ENCODE measurements at places on chromosomes 5 and 9.

DNA sequence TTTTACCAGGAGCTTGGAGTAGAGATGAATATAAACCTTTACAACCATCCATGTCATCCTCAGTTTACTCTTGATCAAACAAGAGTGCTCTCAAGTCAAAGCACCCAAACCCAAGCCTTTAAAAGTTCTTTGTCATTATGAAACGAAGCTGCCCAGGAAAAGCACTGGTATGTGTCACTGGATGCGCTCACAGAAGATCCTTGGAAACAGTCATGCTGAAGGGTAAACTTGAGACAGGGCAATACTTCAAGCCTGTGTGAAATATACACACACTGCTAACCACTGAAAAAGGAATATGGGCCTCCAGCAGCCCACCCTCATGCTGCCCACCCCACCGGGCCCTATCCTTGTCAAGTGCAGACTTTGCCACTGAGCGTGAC is 84.5 kb downstream of the PRRT1B start:
- DNase-seq: no peak

- no peak for DNase-seq
These were observed 25.4 kb downstream of the ZNF300 start for GRCh38 chr5:150879358-150879757.

DNA sequence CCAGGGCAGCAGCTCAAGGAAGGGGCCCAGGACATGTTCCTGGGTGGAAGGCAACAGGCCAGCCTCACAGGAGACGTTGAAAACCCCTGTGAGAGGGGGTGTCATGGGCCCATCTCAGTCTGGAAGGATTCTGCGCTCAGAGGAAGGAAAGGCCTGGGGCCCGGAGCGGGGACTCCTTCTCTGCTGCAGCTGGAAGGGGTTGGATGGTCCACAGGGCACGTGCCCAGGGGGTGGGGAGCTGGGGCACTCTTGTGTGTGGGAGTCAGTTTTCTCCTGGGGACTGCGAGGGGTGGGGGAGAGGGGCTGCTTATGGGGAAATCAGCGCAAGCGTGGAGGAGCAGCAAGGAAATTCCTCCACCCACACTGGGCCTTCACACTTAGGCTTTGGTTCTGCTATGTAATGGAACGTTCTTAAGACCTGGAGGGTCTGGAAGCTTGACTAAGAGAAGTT is 2.9 kb upstream of the LPCAT1 start:
- no peak for DNase-seq

GRCh38 chr9:21994556-21995005 is at the start of gene CDKN2B-AS1:
Gene CDKN2B-AS1 (plus strand): TSS chr9:21994791.
- peak; percentile 49 for DNase-seq

- DNase-seq: no peak
These were observed 37.8 kb downstream of the SCGB3A1 start for GRCh38 chr5:180553530-180553929.

DNA sequence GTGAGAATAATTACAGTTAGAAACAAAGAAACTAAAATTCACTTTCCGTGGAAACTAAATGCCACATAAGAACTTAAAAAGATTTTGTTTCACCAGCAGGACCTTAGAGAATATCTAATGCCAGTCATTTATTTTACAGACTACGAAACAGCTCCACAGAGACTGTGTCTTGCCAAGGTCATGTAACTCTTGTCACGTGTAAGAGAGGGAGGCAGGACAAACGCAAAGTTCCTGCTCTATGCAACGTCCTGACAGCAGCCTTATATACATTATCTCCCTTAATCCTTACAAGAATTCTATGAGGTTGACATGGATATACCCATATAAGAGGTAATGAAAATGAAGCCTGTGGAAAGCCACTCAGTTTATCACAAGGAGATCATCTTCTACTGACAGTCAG is 39.4 kb downstream of the CTNNAL1 start:
- no peak for DNase-seq

- no peak for DNase-seq
These were observed 489.2 kb upstream of the MEF2C start for GRCh38 chr5:89372176-89372575.

DNA sequence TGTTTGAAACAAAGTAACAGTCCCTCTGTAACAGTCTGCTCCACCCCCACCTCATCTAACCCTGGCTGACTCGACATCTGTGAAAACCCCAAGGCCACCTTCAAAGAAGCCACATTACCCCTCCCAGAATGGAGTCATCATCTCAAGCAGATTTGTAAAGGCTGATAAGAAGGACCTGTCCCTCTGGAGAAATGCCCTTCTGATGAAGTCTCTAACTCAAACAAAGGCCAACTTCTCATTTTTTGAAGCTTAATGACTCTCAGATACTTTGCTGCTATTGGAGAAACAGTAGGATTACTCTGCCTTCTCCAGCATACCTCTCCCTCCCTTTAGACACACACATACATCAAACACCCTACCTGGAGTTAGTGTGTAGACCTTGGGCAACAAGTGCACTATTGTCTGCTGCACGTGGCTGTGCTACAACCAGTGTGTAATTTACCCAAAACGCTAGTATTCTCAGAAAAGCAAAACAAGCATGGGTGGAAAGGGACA is 5.3 kb upstream of the SUSD1 start:
- DNase-seq: peak; percentile 55

DNA sequence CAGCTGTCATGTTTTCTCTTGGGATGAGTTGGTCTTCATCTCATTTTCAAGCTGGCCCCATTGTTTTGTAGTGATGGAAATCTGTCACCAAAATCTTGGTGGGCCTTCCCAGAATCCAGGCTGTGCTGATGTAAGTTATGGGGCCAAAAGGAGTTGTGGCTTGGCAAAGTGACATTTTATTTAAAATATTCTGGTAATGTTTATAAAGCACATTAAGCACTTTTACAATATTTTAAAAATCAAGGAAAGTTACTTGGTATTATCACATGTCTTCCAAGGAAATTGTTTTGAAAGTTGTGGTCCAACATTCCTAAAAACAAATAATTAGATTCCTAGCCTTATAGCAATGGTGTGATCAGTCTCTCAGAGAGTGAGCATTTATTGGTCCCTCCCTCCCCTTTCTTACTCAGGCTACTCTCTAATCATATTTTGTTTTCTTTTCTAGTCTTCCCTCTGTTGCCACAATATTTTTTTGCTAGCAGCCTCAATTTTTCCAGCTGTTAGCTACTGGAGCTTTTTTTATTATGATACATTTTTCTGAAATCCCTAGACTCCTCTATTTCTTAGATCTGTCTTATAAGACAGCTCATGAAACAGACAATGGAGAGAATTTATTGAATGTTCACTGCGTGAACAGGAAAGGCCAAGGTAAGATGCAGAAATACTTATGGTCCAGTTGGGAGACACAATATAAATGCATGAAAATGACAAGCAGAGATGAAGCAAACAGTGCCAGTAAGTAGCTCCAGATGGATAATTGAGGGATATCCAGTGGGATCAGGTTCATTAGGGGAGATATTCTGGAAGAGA is 408.1 kb upstream of the ZNF608 start:
- DNase-seq: no peak

DNA sequence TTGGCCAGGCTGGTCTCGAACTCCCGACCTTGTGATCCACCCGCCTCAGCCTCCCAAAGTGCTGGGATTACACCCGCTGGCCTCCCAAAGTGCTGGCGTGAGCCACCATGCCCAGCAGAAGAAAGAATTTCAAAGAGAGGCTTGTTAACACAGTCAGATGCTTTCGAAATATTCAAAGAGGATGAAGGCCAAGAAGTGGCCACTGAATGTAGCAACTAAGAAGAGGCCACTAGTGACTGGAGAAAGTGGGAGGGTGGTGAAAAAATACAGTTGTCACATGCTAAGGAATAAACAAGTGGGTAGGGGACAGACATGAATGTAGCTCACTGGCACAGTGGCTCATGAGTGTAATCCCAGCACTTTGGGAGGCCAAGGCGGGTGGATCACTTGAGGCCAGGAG is 13.0 kb upstream of the TPM2 start:
- no peak for DNase-seq

DNA sequence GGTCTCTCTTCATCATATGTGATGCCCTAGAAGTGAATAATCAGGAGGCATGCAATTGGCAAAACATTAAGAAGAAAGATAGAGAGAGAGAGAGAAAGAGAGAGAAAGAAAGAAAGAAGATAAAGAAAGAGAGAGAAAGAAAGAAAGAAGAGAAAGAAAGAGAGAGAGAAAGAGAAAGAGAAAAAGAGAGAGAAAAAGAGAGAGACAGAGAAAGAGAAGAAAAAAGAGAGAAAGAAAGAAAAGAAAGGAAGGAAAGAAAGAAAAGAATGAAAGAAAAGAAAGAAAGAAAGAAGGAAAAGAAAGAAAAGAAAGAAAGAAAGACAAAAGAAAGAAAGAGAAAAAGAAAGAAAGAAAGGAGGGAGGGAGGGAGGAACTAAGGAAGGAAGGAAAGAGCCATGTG is 318.9 kb downstream of the ICE1 start:
- no peak for DNase-seq

DNA sequence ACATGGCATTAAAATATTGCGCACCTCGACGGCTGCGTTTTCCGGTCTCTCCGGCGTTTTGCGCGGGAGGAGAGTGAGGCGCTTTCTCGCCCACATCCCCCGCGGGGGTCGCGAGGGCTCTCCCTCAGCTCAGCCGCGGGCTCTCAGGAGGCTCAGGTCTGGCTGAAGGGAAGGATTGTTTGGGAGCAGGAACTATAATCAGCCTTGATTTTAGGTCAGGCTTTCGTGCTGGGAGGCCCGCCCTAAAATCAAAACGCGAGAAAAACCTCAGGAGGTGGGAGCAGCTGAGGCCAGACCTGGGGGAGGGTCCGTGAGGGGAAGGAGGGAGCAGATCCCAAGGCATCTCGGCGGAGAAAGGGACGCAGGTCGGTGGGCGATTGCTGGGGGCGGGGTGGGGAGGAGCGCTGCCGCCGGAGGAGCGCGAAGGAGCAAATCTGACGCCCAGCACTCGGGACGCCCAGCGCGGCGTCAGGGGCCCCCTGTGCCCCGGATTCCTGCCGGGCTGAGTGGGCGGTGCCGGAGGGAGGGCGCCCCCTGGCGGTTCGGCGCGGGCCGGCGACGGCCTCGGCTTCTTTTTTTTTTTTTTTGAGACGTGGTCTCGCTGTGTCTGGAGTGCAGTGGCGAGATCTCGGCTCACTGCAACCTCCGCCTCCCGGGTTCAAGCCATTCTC is 18.7 kb upstream of the RNF130 start:
- peak; percentile 84 for DNase-seq

GRCh38 chr9:95483431-95483830 is 33.3 kb downstream of the PTCH1 start:
- DNase-seq: no peak

DNA sequence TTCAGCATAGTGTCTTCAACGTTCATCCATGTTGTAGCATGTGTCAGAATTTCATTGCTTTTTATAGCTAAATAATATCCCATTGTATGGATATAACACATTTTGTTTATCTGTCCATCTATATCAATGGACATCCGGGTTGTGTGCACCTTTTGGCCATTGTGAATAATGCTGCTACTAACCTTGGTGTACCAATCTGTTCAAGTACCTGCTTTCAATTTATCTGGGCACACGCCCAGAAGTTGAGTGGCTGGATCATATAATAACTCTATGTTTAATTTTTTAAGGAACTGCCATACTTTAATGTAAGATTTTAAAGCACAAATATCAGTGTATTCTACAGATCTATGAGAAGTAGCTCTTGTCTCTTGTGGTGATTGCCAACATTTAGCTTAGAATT is 43.5 kb downstream of the SCAI start:
- no peak for DNase-seq

DNA sequence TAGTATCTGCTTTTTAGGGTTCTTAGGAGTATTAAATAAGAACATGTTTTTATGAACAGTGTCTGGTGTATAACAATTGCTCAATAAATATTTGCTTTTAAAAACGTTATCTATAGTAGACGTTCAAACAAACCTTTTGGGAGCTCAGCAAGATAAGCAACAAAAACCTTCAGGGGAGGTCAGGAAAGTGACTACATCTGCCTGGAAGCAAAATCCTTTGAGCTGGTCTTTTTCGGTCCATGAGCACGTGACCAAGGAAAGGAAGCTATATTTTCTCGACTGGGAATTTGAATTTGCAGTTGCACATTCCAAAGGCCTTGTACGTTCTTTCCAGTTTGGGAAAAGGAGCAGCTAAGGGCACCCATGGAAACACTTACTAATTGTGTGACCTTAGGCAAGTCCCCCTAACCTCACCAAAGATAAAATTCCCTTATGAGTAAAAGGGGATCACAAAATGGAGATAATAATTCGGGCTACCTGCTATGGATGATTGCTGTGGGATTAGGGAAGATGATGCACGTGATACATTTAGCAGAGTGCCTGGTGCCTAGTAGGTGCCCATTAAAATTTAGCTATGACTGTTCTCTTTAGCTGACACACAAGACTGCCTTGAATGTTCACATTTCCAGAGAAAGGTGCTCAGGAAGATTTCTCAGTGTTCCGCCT is 45.4 kb downstream of the PTTG1 start:
- DNase-seq: no peak

GRCh38 chr5:135623186-135623715 is 44.5 kb upstream of the CXCL14 start:
- no peak for DNase-seq

DNA sequence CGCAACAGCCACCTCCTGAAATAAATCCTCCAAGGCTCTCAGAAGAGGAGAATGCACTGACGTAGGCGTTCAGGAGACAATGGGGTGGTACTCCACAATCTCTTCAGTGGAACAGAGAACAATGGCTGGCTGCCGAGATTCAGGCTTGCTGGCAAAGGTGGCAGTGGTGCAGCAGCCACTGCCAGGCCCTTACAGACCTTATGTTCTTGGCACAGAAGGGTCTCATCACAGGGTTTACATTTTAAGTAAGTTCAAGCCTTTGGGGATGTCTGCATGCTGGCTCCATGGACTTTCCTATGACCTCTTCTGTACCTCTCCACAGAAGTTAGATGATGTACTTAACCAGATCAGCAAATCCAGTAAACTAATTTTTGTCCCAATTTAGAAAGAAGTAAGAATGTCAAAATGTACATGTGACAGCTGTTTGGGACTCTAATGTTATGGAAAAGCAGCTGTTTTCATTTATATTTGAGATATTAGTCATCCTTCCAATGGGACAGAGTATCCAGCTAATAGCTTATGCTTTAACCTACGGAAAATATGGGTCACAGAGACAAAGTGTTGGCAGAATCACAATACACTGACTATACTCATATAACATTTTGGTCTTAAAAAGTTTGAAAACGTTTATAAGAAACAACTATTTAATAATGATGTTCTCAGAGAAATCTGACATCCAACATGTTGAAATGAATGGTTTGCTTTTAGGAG is 180.9 kb downstream of the MAPKAP1 start:
- no peak for DNase-seq

GRCh38 chr5:51138164-51138563 is 245.1 kb upstream of the ISL1 start:
- no peak for DNase-seq

GRCh38 chr9:14653511-14653910 is 39.7 kb downstream of the ZDHHC21 start:
- no peak for DNase-seq

DNA sequence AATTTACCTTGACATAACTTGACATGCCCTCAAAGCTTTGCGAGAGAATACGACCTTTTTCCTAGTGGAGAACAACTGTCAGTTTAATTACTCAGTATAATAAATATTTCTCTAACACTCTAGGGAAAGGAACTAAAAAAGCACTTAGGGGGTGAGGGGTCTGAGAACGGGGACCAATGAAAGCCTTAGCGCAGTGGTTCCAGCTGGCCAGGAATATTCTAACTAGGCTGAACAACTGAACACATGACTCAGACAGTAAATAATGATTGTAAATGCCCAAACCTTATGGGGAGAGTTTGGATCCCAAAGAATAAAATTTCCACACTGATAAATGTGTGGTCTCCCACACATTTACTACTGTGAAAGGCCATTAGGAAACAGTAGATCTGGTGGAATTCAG is 14.9 kb downstream of the MYO10 start:
- DNase-seq: no peak

GRCh38 chr9:38478211-38478610 is 54.0 kb upstream of the IGFBPL1 start:
- no peak for DNase-seq

GRCh38 chr5:172943283-172943841 is 15.9 kb upstream of the RPL26L1 start:
- no peak for DNase-seq

Measured in stimulated activated CD4-positive, alpha-beta T cell treated with anti-CD3 and anti-CD28 coated beads, Interleukin-2, amount 100 ng/mL, for 24 hours (primary cell).